NCI-H1048 (cell line): ENCODE measurements at places on chromosomes 6 and 20.

DNA sequence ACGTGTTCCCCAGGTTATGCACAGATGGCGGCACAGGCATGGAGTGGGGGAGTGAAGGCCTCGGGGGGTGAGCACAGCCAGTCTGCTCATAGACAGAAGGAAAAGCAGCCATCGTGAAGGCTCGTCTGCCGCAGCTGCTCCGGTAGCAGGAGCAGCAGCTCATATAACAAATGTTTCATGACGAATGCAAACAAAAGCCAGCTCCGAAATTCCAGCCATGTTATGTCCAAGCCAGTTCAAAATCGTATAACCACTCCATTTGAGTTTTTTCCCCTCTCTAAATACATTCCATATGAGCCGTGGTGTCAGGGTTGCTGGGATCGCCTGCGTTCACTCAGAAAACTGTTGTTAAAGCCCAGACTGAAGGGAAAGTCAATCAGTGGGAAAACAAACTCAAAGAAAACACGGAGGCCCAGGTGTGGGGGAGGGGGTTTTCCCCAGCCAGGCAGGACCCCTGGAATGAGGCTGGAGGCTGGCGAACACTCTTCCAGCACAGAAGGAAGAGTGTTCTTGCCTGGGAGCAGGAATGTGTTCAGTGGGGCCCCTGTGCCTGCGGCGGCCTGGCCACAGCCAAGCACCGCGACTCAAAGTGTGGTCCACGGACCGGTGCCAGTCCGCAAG is 280.4 kb upstream of the TAB2 start:
- no peak for DNase-seq

GRCh38 chr6:21259660-21260059 is 333.9 kb upstream of the SOX4 start:
- DNase-seq = no peak

DNA sequence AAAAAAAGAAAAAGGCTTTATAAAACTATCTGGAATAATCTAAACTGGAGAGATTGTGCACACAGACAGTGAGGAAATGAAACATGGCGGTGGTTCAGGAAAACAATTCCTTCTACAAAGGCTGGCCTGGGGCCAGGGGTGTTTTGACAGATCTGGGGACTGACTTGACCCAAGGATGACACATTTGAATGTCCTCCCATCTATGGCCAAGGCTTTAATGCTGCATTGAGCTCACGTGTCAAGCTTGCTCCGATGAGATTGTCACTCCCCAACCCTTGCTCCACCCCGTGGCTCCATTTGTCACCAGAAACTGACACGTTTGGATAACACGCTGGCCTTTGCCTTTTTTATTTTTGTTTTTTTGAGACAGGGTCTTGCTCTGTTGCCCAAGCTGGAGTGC is 156.1 kb downstream of the ZFP64 start:
- no peak for DNase-seq

DNA sequence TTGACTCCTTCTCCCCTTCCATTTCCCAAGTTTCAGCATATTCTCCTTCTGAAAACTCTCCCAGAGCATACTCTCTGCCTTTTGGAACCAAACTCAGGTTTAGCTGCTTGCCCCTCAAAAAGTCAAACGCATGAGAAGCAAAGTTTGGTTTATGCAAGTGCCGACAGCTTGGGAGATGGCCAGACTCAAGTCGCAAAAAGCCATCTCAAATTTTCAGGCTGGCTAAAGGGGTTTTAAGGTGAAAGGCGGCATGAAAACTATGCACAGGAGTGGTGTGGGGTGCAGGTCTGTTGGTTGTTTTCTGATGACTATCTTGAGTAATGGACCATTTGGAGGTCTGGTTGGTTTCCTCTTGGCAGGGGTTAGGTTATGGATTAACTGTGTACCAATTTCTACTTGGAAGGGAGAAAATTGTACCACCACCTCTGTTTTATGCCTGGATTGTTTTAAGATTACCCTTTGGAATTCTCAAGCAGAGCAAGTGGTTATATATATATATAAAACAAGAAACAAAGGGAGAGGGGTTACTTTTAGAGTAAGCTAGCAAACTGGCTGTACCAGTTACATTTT is 52.4 kb upstream of the SCGN start:
- DNase-seq = no peak

DNA sequence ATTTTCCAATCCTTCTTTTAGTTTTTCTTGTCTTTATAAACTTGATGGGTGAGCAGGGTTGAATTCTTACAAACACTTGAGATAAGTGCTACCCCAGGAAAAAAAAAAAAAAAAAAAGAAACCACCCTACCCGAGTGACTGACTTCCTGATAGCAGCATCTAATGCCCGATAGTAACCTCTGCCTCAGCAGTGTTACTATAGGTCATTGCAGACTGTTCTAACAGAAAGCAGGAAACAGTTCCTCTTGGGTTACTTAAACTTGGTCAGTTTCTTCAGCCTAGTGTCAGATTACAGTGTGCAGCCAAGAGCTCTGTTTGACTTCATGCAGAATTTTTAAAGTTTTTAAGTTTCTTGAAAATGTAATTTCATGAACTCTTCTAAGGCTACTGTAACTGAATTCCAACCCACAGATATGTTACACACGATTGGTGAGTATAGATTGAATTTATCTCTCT is 2.1 kb downstream of the MYLIP start:
- DNase-seq = no peak

DNA sequence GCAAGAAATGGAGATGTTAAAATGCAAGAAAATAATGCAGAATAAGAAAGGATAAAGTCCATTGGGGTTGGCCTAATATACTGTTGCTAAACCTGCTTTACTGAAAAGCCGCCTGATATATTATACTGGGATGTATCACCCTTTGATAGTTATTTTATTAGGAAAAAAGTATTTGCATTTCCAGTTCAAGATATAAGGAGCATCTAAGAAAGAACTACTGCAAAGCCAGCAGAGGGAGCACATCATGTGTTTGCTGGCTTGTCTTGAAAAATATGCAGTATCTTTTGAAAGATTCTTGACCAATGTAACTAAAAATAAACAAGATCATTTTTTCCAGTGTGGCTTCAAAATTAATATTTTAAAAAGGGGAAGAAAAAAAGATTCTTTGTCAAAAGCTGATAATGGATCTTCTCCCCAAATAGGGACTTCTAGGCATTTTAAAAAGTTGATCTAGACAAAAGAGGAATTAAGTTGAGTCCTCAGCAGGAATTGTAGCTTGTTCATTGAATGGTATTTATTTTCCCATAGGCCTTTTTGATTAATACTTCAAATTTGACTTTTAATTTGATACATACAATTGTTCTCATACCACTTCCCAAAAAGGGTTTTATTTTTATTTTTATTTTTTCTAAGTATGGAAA is 214.9 kb downstream of the ZFAND3 start:
- no peak for DNase-seq

DNA sequence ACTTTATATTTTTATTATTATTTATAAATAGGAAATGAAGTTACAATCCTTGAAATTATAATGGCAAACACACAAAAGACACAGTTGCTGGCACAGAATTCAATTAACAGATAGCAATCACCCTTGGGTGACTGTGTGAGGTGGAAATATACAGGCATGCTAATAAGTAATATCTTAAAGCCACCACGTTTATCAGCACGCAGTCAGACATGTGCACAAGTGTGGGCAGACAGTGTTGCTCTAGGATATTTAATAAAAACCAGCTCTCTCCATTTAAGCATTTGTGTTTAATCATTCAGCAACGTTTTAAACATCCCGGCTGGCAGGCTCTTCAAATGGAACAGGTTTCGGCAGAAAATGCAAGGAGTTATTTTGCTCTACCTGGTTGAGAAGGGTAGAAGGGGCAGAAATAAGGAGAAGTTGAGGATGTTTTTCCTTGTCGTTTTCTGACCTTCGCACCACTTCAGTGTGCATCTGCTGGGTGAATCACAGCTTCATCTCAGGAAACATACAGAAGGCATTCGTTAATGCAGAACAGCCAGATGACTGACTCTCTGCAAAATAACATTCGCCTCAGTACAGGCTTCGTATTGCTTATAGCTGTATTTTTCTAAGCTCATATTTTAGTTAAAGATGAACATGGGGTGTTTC is 585.1 kb downstream of the QKI start:
- no peak for DNase-seq

- no peak for DNase-seq
Measured at GRCh38 chr6:7218406-7218988, 94.5 kb downstream of the SSR1 start.

DNA sequence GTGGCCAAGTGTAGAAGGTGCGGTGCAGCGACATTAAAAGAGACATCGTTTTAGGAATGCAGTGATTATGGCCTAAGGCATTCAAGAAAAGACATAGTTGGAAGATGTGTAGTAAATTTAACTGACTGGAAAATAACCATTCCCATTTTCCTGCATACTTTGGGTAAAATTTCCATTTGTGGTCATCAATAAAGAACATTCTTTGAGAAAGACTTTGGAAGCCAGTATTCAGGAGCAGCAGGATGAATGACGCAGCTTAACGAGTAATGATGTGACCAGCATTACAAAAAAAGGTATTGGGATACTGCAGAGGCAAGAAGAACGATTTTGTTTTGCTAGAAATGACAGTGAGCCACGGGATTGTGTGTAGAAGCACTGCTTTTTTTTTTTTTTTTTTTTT is 7.0 kb upstream of the RWDD1 start:
- DNase-seq = no peak

DNA sequence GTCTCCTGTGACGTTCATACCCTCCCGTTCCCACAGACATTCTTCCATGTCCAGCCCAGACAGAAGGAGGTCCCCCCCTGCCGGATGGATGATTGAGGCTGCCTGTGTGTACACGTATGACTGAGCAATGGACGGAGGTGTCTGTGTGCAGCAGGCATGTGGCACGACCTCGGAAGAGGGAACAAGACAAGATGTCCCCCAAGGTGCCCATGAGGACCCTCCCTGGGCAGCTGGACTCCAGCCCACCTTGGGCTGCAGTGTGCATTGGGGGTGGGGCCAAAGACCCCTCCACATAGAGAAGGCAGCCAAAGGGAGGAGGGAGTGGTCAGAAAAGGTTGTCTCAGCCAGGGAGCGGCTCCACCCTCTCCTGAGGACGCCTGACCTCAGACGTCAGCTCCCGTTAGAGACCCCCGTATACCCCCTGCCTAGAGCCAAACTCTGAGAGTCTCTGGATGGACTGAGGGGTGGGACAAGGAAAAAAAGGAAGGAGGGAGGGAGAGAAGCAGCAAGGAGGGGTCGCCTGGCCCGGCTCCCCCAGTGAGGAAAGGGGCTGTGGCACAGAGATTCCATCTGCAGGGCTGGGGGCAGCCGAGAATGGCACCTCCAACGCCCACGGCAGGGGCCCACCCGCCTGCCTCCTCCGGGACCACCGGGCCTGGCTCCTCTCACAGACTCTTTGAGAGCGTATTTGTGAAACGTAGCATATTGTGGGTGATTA is 92.9 kb upstream of the BHLHE23 start:
- no peak for DNase-seq

- DNase-seq = no peak
Measured at GRCh38 chr6:37392821-37393220, 39.0 kb downstream of the RNF8 start.

- DNase-seq = no peak
Measured at GRCh38 chr6:2232445-2232844, 13.0 kb downstream of the GMDS start.

GRCh38 chr20:1937316-1937976 is 42.2 kb downstream of the SIRPA start:
- DNase-seq = no peak

- DNase-seq = no peak
Measured at GRCh38 chr6:16805243-16805950, 44.1 kb upstream of the ATXN1 start.

GRCh38 chr6:20841806-20842205 is 307.5 kb downstream of the CDKAL1 start:
- DNase-seq = no peak

DNA sequence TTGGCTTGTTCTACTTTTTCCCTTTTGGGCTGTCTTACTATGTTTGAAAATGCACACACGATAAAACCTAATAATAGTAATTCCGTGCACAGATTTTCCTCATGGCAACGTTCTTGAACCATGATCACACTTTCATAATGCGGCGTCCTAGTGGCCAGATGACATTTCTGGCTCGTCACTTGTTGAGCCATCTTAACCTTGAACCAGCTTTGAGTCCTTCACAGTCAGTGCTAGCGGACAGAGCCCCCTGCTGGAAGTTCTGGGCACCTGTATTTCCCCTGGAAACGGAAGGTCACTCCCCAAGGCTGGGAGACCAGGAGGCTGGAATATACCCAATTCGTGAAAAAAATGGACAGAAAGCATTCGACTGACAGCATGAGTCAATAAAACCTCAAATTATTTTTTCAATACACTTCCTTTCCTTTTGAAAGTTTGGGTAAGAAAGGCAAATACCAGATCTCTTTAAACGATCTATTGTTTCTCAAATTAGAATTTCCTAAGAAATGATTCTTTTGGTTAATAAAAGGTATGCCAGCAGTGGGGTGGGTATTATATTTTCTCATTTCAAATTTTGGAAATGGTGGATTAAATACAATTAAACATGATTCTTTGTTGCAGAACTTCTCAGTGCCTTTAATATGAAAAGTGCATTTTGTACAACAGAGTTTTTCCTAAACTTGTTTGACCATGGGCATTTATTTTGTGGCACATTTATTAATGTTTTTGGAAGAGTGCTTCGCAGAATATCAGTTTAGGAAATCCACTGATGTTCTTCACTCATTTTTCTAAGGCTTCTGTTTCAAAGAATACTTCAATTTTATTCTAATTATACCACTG is 542.3 kb downstream of the QKI start:
- DNase-seq = peak; percentile 46

DNA sequence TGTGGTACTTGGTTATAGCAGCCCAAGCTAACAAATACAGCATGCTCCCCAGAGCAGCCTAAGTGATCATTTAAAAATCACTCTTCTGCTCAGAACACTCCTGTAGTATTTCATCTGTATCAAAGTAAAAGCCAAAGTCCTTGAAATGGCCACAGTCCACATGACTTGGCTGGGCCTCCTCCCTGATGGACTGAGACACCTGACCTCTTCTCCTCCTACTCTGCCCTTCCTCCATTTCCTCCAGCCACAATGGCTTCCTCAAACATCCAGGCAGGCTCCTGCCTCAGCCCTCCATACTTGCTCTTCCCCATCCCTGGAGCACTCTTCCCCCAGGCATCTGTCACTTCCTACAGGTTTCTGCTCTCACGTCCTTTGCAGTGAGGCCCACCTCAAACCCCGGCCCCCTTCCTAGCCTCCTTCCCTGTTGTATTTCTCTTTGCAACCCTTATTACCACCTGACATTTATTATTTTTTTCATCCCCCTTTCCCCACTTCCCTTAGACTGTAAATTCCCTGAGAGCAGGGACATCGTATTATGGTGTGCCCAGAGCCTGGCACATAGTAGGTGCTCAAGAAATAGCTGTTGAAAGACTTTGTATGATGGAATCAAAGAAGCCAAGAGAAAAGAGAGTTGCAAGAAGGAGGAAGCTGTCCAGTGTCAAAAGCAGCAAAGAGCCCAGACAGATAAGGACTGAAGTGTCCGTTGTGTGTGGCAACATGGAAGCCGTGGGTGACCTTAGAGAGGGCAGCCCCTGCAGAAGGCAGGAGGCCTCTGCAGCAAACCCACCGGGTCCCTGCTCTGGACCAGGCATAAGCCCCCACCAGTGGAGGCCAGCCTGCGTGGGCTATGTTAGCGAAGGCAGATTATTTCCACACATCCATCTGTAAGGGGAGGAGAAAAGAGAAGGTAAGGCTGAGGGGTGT is 87.5 kb downstream of the TRERF1 start:
- DNase-seq = no peak

- no peak for DNase-seq
Measured at GRCh38 chr20:47258745-47259695, 97.5 kb downstream of the ZMYND8 start.
